ENCODE measurements at places on chromosomes 16 and 17. TPM values are rescaled to one million over a fixed set of nuclear protein-coding genes. Genes with fewer than 3 reads are reported as not detected.

ARHGAP23 gene
- total RNA-seq: 75.3 TPM

KRTAP3-2 gene
- total RNA-seq: not detected

DNA sequence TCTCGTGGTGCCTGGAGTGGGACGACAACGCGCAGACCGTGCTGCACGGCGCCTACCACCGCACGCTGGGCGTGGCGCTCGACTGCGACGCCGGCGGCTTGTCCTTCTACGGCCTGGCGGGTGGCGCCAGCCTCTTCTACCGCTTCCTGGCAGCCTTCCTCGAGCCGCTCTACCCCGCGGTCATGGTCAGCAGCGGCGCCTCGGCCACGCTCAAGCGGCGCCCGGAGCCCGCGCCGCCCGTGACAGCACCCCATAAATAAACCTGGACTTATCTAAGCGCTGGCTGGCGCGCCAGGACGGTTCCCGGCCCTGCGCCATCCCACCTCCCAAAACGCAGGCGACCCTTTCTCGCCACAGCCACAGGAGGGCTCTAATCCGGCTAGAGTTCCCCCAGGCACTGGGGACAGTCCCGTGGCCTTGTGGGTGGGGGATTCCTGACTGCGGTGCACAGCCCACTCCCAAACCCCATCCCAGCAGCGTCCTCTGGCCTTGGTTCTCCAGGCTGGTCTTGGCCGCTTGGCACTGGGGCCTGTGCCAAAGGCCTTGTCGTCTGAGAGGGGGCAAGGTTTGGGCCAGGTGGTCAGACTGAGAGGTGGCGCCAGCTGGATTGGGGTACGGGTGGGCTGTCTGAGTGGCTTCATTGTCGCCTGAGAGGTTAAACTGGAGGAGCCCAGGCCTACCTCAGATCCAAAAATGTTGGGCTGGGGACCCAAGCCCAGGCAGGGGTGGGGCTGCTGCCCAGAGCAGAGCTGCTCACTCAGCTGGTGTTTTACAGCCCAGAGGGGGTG, 10.1 kb upstream of the SLC16A5 start:
- DNase-seq: no peak

GRCh38 chr17:1146561-1147265, 33.1 kb downstream of the ABR start:
- DNase-seq: no peak

- DNase-seq: no peak
Observed at GRCh38 chr17:68399638-68400403, 57.5 kb downstream of the WIPI1 start.

- no peak for DNase-seq
Observed at GRCh38 chr16:31458073-31458843, 1.0 kb upstream of the ARMC5 start.
